GM20000 (cell line): ENCODE measurements at places on chromosomes 16 and 17.

DNA sequence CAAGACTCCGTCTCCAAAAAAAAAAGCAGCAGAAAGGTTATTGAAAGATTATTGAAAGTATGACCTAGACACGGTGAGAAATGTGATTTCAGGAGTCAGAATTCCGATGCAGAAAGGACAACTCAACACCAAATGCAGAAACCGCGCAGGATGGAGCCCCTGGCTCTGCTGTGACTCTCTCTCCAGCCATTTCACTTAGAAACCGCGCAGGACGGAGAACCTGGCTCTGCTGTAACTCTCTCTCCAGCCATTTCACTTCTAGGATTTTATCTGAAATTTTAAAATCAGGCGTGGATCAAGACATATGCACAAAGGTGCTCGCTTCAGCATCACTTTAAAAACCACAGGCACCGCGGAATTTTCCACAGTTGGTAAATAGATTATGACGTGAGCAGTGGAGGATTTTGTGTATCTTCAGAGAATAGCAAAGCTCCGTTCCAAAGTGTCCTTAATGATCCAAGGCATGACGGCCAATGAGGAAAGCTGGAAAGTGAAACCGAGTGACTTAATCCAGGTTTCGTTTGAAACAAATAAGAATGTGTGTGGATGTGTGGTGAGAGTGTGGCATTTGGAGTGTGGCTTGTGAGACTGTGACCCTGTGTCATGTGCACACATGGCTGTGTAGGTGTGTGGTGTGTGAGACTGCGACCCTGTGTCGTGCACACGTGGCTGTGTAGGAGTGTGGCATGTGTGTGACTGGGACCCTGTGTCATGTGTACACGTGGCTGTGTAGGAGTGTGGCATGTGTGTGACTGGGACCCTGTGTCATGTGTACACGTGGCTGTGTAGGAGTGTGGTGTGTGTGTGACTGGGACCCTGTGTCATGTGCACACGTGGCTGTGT is 9.5 kb downstream of the UTS2R start:
- DNase-seq = no peak

DNA sequence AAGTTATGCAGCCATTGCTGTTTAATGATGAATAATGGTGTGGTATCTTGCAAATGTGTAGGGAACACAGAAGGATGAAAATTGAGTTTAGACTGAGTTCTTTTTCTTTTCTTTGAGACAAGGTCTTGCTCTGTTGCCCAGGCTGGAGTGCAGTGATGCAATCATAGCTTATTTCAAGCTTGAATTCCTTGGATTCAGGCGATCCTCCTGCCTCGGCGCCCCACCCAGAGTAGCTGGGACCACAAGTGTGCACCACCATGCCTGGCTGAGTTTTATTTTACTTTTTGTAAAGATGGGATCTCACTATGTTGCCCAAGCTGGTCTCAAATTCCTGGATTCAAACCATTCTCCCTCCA is 74.6 kb upstream of the TBC1D3K start:
- no peak for DNase-seq

GRCh38 chr17:15954222-15954621 is 9.3 kb downstream of the ADORA2B start:
- DNase-seq = no peak

- no peak for DNase-seq
Measured at GRCh38 chr17:70929226-70929625, 759.9 kb downstream of the KCNJ2 start.

- no peak for DNase-seq
Measured at GRCh38 chr16:16021020-16021419, 71.6 kb downstream of the ABCC1 start.

DNA sequence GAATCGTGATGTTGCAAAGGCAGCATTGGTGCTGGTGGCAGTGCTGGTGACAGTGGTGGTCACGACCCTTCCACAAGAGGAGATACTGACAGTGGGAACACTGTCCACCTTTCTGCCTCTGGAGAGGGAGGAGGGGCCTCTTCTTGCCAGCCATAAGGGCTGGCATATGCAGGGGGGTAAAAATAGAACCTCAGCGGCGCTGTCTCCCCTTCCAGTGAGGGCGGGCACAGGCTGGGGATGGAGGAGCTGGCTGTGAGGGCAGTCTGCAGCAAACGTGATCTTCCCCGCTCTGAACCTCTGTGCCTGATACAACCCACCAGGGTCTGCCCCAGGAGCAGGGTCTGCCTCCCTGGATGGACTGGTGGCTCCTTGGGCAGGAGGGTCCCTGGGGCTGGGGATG is 3.4 kb downstream of the RAP1GAP2 start:
- DNase-seq = no peak

DNA sequence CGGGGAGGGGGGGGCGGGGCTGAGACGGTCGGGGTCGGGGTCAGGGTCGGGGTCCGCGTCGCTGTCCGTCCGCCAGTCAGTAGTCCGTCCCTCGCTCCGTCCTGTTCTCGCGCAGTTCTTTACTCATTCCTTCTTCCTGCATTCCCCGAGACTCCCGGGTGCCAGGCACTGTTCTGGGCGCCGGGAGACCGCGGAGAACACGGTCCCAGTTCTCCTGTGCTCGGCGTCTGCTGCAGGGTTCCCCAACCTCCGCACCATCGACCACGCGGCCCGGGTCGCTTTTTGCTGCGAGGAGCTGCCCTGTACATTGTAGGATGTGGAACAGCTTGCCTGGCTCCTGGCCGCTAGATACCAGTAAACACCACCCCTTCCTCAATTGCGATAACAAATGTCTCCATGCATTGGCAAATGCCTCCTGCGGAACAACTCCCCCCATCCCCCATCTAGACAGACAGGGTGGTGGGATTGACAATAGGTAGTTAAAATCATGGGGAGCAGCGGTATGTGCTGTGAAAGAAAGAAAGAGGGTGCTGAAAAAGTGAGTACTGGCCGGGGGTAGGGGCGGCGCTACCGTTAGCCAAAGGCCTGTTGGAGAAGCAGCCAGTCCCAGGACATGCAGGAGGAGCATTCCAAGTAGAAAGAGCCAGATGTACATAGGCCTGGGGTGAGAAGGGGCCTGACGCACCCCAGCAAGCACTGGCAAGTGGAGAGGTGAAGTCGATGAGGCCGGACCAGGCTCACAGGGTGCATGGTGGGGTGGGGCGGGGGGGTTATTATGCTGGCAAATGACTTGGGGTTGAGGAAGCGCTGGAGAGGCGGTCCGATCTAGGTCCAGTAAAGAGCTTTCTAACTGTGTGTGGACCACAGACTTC is 631 bp downstream of the TRAF7 start:
- DNase-seq = no peak

GRCh38 chr16:22141767-22142166 is 20.5 kb upstream of the SDR42E2 start:
- no peak for DNase-seq

DNA sequence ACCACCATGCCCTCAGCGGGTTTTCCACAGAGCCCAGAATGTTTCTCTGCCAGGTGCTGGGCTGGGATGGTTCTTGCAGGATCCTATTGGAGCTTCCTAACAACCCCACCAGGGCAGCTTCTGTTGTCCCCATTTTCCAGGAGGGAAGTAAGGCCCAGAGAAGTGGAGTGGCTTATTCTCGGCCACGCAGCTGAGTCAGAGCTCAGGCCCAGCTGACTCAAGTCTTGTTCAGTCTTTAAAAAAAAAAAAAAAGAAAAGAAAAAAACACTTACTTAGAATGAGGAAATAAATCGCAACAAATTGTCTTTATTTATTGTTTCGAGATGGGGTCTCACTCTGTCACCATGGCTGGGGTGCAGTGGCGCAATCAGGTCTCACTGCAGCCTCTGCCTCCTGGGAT is 413.0 kb downstream of the CPPED1 start:
- DNase-seq = no peak

GRCh38 chr16:12025472-12025871 is 48.9 kb downstream of the SNX29 start:
- DNase-seq = no peak
